ENCODE measurements at places on chromosomes 4 and X. TPM values are rescaled to one million over a fixed set of nuclear protein-coding genes. Genes with fewer than 3 reads are reported as not detected.

The GPRIN3 gene
- 1.8 TPM for total RNA-seq

The GATA1 gene
- total RNA-seq: not detected

The MAGEC3 gene
- not detected for total RNA-seq

The FOXR2 gene
- not detected for total RNA-seq

The GSX2 gene
- total RNA-seq: not detected

The SFRP2 gene
- not detected for total RNA-seq

The FAM120C gene
- total RNA-seq: 14.0 TPM

The WAS gene
- 101 TPM for total RNA-seq

The POU4F2 gene
- not detected for total RNA-seq

The CYTL1 gene
- not detected for total RNA-seq

The GPRASP2 gene
- 0.16 TPM for total RNA-seq

The DOCK11 gene
- total RNA-seq: 58.6 TPM

The FMR1 gene
- 60.3 TPM for total RNA-seq

The TREX2 gene
- 3.2 TPM for total RNA-seq

The RNF175 gene
- not detected for total RNA-seq

The WNK3 gene
- 0.46 TPM for total RNA-seq

The GYPA gene
- total RNA-seq: not detected

The PDGFRA gene
- total RNA-seq: not detected

The FMR1NB gene
- total RNA-seq: not detected

The CDX4 gene
- not detected for total RNA-seq

The PLAC1 gene
- total RNA-seq: not detected

The SLC49A3 gene
- 2.3 TPM for total RNA-seq

The PDLIM5 gene
- 36.5 TPM for total RNA-seq

The IDH3G gene
- total RNA-seq: 60.3 TPM

The HADH gene
- total RNA-seq: 22.8 TPM

The TIGD4 gene
- 0.24 TPM for total RNA-seq

The REPS2 gene
- total RNA-seq: 1.6 TPM

The XK gene
- total RNA-seq: 0.11 TPM

The TRPC5OS gene
- total RNA-seq: not detected

The CXCL13 gene
- total RNA-seq: 0.44 TPM

The PLP2 gene
- 111 TPM for total RNA-seq

The PHEX gene
- total RNA-seq: 0.49 TPM

The PALLD gene
- total RNA-seq: 0.42 TPM

The FAM50A gene
- total RNA-seq: 52.5 TPM

The MAGEA8 gene
- total RNA-seq: not detected

The TSPAN6 gene
- total RNA-seq: 0.07 TPM

The AMBN gene
- not detected for total RNA-seq

The PPEF1 gene
- not detected for total RNA-seq

The KDR gene
- total RNA-seq: not detected

The FAT1 gene
- total RNA-seq: not detected

The CXCL10 gene
- 0.17 TPM for total RNA-seq

The L1CAM gene
- total RNA-seq: 7.3 TPM

The TNIP3 gene
- total RNA-seq: 0.15 TPM

Data from activated B cell treated with CpG ODN at 0.5 μM for 24 hours (primary cell).